ENCODE measurements at places on chromosomes 1 and 21. TPM values are rescaled to one million over a fixed set of nuclear protein-coding genes. Genes with fewer than 3 reads are reported as not detected.

DNA sequence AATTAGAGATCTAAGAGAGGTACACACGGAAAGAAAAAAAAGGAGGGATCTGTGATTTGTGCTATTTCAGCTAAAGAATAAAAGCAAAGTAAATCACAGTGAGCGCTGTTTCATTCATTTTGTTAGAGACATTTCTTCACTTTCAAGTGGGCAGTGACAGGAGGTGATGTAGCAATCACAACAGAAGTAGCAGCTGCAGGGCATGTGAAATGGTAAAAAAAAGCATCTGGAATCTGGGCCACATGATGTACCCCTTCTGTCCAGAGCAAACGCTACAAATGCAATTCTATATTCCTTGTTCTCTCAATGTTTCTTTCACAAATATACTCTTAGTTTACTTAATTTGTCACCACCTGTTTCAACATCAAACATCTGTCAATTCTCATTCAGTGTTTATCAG is 786.5 kb downstream of the LRRIQ3 start:
- no peaks in the 10 kb centered on the region for H3K4me1 ChIP-seq
- H3K27ac ChIP-seq: no peak overlapping the region
- H3K36me3 ChIP-seq: no peaks in the 10 kb centered on the region
- no peak overlapping the region for H3K4me3 ChIP-seq
- H3K27me3 ChIP-seq: no peaks in the 10 kb centered on the region

DNA sequence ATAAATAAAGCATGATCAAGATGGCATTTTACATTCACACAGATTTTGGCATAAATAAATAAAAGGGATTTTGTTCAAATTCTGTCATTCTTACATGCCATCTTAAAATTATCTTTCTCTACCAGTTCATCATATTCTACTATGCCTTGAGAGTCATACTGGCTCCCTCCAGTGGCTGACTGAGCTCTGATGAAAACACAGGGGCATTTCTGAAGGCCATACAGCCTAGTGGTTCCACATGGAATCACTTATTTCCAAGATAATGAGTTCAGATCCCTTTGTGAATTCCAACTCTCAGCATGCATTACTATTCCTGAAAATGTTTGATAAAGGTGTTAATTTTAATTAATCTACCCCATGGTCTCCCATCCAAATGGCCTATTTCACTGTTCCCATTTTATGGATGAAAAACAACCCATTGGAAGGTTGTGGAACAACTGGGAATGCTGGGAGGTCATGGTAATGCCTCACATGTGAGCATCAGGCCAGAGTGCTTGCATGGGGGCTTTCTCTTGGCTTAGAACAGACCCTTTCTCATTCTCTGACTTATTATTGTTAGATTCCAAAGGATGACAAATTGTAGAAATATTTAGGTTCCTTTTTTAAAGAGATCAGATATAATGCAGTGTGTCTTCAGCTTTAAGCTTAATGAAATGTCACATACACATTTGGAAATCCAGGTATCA is 622.4 kb upstream of the PKN2 start:
- no peaks in the 10 kb centered on the region for H3K4me1 ChIP-seq
- DNase-seq: no peak
- H3K27me3 ChIP-seq: no peaks in the 10 kb centered on the region
- no peak overlapping the region for H3K4me3 ChIP-seq
- no peaks in the 10 kb centered on the region for H3K36me3 ChIP-seq

Gene PATJ
- 42.2 TPM for polyA plus RNA-seq

Gene LRRC40
- polyA plus RNA-seq: 26.1 TPM

DNA sequence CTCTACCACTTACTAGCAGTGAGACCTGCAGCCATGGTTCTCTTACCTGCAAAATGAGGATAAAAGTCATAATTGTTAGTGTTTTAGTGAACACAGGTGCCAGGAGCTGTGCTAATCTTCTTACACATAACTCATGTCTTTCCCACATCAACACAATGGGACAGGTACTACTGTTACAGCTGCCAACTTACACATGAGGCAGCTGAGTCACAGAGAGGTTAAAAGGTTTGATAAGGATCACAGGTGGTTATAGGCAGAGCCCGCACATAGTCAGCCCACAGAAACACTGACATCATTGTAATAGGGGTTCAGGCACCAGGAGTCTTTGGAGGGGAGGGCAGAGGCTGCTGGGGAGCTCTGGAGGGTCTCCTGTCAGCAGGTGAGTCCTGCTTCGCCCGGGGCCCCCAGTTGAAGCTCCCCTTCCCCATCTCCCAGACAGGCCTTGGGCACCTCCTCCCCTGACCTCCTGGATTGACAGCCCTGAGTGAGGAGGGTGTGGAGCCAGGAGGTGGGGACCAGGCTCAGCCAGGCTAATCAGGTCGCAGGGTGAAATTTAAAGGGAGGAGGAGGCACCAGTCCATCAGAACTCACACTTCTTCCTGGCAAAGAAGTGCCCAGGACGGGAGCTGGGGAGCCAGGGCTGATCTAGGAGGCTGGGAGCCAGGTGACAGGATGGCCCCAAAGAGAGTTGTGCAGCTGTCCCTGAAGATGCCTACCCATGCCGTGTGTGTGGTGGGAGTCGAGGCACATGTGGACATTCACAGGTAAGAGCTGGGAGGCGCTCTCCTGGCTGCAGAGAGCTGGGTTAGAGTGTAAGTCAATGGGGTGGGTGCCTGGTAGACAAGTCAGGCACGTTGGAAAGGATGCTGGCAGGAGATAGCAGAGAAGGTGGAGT is at the start of gene PADI1:
Gene PADI1, plus strand, starts transcription at position 583 of the 895 bp plus-strand sequence. Its CDS starts 90 bp downstream, at position 673.
- no peak within 1 kb of the TSS for H3K4me3 ChIP-seq
- peaks cover 14% of the 10 kb centered on the region for H3K4me1 ChIP-seq
- no peak within 1 kb of the TSS for H3K27ac ChIP-seq
- H3K36me3 ChIP-seq: no peaks in the 10 kb centered on the region
- no peak for DNase-seq

Gene ATP1A4
- polyA plus RNA-seq: 0.10 TPM

- no peak overlapping the region for H3K4me3 ChIP-seq
- H3K27me3 ChIP-seq: no peaks in the 10 kb centered on the region
- H3K4me1 ChIP-seq: no peaks in the 10 kb centered on the region
- no peaks in the 10 kb centered on the region for H3K36me3 ChIP-seq
- H3K27ac ChIP-seq: no peak overlapping the region
These were observed 483.4 kb downstream of the PLPP3 start for GRCh38 chr1:56095696-56096665.

GRCh38 chr1:189606047-189606446 is 871.6 kb downstream of the BRINP3 start:
- no peak overlapping the region for H3K4me3 ChIP-seq
- H3K4me1 ChIP-seq: no peaks in the 10 kb centered on the region
- no peak for DNase-seq

- H3K4me1 ChIP-seq: no peaks in the 10 kb centered on the region
- no peaks in the 10 kb centered on the region for H3K36me3 ChIP-seq
- no peak overlapping the region for H3K27ac ChIP-seq
- no peaks in the 10 kb centered on the region for H3K27me3 ChIP-seq
- H3K4me3 ChIP-seq: no peak overlapping the region
These were observed 231.2 kb downstream of the DSCAM start for GRCh38 chr21:40615505-40616376.

Gene AGL
- polyA plus RNA-seq: 23.5 TPM

Gene ATP5PF
- polyA plus RNA-seq: 147 TPM

Gene AMIGO1
- polyA plus RNA-seq: 3.8 TPM

Gene FAM72D
- polyA plus RNA-seq: 2.2 TPM

- no peak overlapping the region for H3K4me3 ChIP-seq
- no peak overlapping the region for H3K27ac ChIP-seq
These were observed 58.5 kb downstream of the HSF2BP start for GRCh38 chr21:43600642-43601402.

DNA sequence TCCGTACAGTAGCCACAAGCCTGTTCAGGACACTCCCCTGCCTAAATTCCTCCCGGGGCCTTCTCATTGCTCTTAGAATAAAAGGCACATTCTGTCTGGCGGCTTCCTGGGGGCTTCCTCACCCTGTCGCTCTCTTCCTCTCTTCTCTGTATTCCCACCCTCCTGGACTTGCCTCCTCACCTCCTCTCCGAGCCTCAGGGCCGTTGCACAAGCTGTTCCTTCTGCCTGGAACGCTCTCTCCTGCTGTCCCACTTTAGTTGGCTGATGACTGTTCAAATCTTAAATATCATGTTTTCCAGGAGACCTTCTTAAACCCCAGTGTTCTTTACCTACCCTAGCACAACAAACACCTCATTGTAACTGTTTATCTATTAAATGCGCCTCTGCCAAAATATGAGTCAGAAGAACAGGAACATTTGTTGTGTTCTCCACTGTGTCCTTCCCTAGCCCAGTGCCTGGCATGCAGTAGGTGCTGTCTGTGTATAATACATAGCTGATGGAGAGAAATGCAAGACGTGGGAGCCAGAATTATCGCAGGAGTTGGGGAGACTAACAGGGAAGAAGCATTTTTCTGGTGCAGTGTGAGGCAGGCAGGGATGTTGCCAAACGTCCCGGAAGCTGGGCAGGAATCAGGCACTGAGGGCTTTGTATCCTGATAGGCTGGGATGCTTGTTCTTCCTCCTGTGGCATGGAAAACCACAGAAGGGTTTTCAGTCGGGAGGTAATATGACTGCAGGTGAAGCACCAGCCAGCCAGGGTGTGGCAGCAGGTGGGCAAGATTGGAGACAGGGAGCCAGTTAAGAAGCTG is 24.1 kb upstream of the THRAP3 start:
- peaks cover 14% of the 10 kb centered on the region for H3K4me1 ChIP-seq
- DNase-seq: no peak
- no peak overlapping the region for H3K4me3 ChIP-seq
- no peaks in the 10 kb centered on the region for H3K36me3 ChIP-seq

GRCh38 chr1:243746751-243747150 is 103.3 kb downstream of the AKT3 start:
- no peak for DNase-seq
- H3K4me1 ChIP-seq: peaks cover 8% of the 10 kb centered on the region
- H3K4me3 ChIP-seq: no peak overlapping the region
- no peak overlapping the region for H3K27ac ChIP-seq
- H3K36me3 ChIP-seq: no peaks in the 10 kb centered on the region
- no peaks in the 10 kb centered on the region for H3K27me3 ChIP-seq

DNA sequence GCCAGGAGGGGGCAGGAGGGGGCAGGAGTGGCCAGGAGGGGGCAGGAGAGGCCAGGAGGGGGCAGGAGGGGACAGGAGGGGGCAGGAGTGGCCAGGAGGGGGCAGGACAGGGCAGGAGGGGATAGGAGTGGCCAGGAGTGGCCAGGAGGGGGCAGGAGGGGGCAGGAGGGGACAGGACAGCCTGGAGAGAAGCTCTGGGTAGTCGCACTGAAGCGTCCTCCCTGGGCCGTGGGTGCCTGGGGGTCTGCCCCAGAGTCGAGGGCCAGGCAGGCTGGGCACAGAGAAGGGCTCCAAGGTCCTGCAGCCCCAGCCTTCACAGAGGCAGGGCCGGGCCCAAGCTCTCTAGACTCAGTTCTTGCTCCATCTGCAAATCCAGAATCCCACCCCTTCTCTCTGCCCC is 22.9 kb downstream of the MEGF6 start:
- no peaks in the 10 kb centered on the region for H3K27me3 ChIP-seq
- H3K36me3 ChIP-seq: no peaks in the 10 kb centered on the region
- no peak for DNase-seq
- no peak overlapping the region for H3K4me3 ChIP-seq

Gene SH2D2A
- polyA plus RNA-seq: 0.40 TPM

DNA sequence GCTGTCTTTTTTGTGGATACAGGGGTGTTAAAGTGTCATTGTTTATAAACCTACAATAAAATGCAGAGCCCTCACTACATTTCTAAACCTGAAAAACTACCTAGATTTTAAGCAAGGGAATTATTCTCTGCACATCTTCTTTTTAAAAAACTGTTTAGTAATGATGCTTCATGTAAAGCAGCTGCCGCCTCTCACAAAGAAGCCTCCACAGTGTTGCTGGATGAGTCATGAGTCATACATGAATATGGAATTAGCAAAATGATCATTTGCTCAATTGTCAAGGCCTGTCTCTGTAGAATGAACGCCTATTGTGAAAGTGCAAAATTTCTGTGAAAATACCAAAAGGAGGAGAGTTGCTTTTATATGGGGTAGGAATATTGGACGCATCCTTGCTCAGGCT is 259.5 kb upstream of the CHRM3 start:
- no peaks in the 10 kb centered on the region for H3K36me3 ChIP-seq
- no peak for DNase-seq
- no peaks in the 10 kb centered on the region for H3K27me3 ChIP-seq
- no peaks in the 10 kb centered on the region for H3K4me1 ChIP-seq

DNA sequence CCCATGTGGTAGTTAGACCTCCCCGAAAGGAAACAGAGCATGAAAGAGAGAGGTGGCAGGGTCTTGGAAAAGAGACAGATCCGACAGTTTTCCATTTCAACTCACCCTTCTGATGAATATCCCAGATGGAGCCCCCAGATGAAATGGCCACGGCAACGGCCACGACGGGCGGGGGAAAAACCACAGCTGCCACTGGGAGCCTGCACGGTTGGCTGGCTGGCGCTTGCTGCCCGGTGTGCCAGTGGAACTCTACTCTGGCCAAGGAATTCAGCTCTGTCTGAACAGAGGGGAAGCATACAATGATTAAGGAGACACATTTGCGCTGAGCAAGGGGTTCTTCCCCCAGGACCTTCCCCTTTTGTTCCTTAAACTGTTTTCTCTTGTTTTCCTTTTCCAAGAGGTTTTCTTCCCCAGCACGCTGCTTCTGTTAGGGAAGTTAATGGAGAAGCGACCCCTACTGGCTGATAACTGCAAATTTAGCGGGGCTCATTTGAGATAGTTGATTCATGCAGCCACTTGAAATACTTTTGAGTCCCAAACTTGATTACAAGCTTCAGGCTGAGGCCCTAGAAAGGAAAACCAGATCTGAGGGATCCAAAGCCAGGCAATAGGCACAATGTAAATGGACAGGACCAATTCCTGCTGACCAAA is 1122.5 kb downstream of the NCAM2 start:
- DNase-seq: no peak
- no peak overlapping the region for H3K4me3 ChIP-seq
- no peaks in the 10 kb centered on the region for H3K27me3 ChIP-seq
- no peaks in the 10 kb centered on the region for H3K36me3 ChIP-seq

- H3K36me3 ChIP-seq: no peaks in the 10 kb centered on the region
- H3K4me3 ChIP-seq: no peak overlapping the region
- H3K27ac ChIP-seq: peak overlapping the region; percentile 48
- no peaks in the 10 kb centered on the region for H3K4me1 ChIP-seq
These were observed 54.1 kb downstream of the NPHP4 start for GRCh38 chr1:5938101-5938646.

- no peak within 1 kb of the TSS for H3K4me3 ChIP-seq
- H3K27me3 ChIP-seq: no peaks in the 10 kb centered on the region
- H3K4me1 ChIP-seq: peaks cover 28% of the 10 kb centered on the region
- no peak for DNase-seq
- no peaks in the 10 kb centered on the region for H3K36me3 ChIP-seq
- no peak within 1 kb of the TSS for H3K27ac ChIP-seq
These were observed at the start of gene DIO1 for GRCh38 chr1:53893999-53894636. Gene DIO1, plus strand, starts transcription at chr1:53894187. Its CDS starts 24 bp downstream, at chr1:53894211.

Gene RAB7B
- polyA plus RNA-seq: 3.2 TPM

Gene PTPRF
- 249 TPM for polyA plus RNA-seq

Gene ESPN
- polyA plus RNA-seq: 2.0 TPM

Gene HTR6
- polyA plus RNA-seq: not detected

Gene NMNAT2
- polyA plus RNA-seq: 1.4 TPM

Gene ITLN2
- polyA plus RNA-seq: not detected

DNA sequence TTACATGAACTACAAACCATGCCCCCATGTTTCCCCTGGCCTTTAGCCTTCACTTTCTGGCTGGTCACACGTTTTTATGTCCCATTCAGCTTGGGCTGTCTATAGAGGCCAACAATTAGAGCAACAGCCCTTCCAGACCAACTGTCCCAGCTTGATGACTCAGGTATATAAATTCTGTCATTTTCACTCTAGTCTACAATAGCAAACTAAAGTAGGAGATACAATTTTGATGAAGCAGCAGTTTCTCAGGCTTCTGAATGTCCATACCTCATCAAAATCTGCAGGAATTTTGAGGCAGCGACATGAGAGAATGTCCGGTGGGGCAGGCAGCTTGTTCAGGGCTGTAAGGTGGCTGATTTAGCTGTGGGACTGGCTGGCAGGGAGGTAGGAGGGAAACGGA is 45.6 kb upstream of the VAV3 start:
- H3K4me1 ChIP-seq: no peaks in the 10 kb centered on the region
- no peaks in the 10 kb centered on the region for H3K27me3 ChIP-seq
- no peak overlapping the region for H3K4me3 ChIP-seq
- H3K27ac ChIP-seq: no peak overlapping the region
- no peaks in the 10 kb centered on the region for H3K36me3 ChIP-seq
